ENCODE measurements at places on chromosomes 7 and 10. TPM values are rescaled to one million over a fixed set of nuclear protein-coding genes. Genes with fewer than 3 reads are reported as not detected.

The ACTL6B gene
- not detected for total RNA-seq

The SCART1 gene
- 0.22 TPM for total RNA-seq

The GNAI1 gene
- 30.8 TPM for total RNA-seq

The WNT8B gene
- total RNA-seq = not detected

The DGKI gene
- total RNA-seq = 0.82 TPM

The TET1 gene
- 0.90 TPM for total RNA-seq

The WDR86 gene
- total RNA-seq = 0.11 TPM

The SFTPA2 gene
- not detected for total RNA-seq

The POU6F2 gene
- total RNA-seq = not detected

The SFTPD gene
- total RNA-seq = 0.31 TPM

The CYP3A7 gene
- total RNA-seq = not detected

The SH2B2 gene
- 3.2 TPM for total RNA-seq

The NKX1-2 gene
- 0.03 TPM for total RNA-seq

The HOXA13 gene
- 2.0 TPM for total RNA-seq

The OPN4 gene
- not detected for total RNA-seq

The URGCP gene
- 27.8 TPM for total RNA-seq

The ABCA13 gene
- 0.06 TPM for total RNA-seq

The LIPF gene
- total RNA-seq = not detected

The AKR1C4 gene
- total RNA-seq = 0.30 TPM

The FXYD4 gene
- not detected for total RNA-seq

The CD36 gene
- total RNA-seq = not detected

The DNAJC12 gene
- total RNA-seq = 57.0 TPM

The SPAM1 gene
- not detected for total RNA-seq

The NKX6-2 gene
- total RNA-seq = 0.48 TPM

The OR6B1 gene
- total RNA-seq = not detected

The PRRT4 gene
- total RNA-seq = 0.26 TPM

The DENND2A gene
- 0.76 TPM for total RNA-seq

The TRIM50 gene
- not detected for total RNA-seq

The EXOSC1 gene
- 54.8 TPM for total RNA-seq

The PNLIPRP2 gene
- total RNA-seq = not detected

The RPEL1 gene
- total RNA-seq = not detected

The FAM25A gene
- 0.52 TPM for total RNA-seq

The MCM10 gene
- 22.3 TPM for total RNA-seq

The ZNF107 gene
- total RNA-seq = 2.2 TPM

The MYOF gene
- total RNA-seq = 215 TPM
